ENCODE measurements at places on chromosomes 5 and 9.

DNA sequence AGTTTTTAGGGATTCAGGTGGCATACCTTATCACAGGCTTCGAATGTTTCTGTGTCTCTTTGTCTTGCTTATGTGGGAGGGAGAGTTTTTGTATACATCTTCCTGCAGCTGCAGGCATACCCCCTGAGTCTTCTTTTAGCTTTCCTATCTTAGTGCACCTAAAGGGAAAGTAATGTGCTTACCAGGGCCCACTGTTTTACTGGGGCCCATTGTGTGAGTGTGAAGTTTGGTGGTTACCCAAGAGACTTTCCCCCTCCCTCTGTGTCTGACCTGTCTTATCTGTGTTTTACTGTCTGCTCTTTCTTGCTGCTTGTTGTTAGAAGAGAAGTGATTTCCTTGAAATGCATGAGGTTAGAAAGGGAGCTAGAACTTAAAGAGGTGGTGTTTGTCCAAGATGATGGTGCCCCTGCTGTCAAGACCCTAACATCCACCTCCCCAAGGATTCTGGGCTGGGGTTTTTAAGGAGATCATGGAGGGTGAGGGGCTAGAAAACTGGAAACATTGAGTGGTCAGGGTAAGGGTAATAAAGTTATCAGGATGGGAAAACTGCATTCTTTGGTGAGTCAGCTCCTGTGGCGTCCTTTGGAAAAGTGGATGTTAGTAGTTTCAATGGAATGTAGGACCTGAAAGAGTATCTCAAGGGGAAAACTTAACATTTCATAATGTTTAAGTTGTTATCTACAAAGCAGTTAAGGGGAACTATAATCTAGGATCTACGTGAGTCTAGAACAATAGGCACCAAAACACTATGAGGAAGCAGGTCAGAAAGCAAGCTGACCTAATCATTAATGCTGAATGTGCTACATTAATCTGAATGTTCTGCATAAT lies 583.5 kb upstream of the TUSC1 start:
- no peak for DNase-seq

GRCh38 chr5:93278896-93279295 lies 302.1 kb downstream of the NR2F1-AS1 start:
- no peak for DNase-seq

GRCh38 chr5:16884595-16884994 lies 51.5 kb downstream of the MYO10 start:
- DNase-seq: no peak

- DNase-seq: no peak
Measured at GRCh38 chr5:151295138-151295537, 8.4 kb downstream of the SLC36A3 start.

GRCh38 chr9:127884976-127885490 lies 7.6 kb upstream of the AK1 start:
- no peak for DNase-seq

DNA sequence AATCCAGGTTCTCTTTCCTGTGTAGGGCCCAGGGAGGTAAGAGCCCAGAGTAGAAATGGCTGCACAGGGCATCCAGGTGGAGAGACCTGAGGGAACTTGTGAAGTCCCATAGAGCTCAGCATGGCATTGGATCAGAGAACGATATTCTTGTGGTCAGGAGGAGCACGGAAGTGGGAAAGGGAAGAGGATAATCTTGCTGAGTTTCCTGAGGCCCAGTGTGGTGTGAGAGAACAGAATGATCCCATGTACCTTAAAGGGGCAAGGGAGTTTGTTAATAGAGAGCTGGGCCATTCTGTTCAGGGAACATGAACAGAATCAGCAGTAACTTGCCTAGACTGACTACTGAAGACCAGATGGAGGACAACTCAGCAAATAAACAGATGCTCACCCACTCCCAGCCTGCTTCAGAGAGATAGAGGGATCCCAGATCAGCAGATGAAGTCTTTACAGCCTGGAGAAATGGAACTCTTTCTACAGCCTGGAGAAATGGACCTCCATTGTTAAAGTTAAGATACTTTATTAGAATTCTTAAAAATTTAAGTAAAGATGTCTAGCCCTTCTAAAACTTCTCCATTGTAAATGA lies 119.7 kb upstream of the ELL2 start:
- no peak for DNase-seq
